IMR-90 (cell line): ENCODE measurements at places on chromosomes 13 and 19. TPM values are rescaled to one million over a fixed set of nuclear protein-coding genes. Genes with fewer than 3 reads are reported as not detected.

The LHB gene
- total RNA-seq = not detected in 2 replicates

The FGF14 gene
- total RNA-seq = under 0.01 TPM in 2 replicates

The PGLYRP1 gene
- not detected in 2 replicates for total RNA-seq

The MUC16 gene
- not detected in 2 replicates for total RNA-seq

The SARS2 gene
- 8.3 and 10.8 TPM in 2 replicates for total RNA-seq
